ENCODE measurements at places on chromosomes 4 and X. TPM values are rescaled to one million over a fixed set of nuclear protein-coding genes. Genes with fewer than 3 reads are reported as not detected.
A peak's percentile ranks its signal among the peaks of the same experiment; 100 is the strongest.

GRCh38 chr4:82747686-82748575, 50.7 kb downstream of the SCD5 start:
- DNase-seq, result no peak

NLGN4X gene
- polyA plus RNA-seq, result 2.0 TPM

STATH gene
- not detected for polyA plus RNA-seq

DNA sequence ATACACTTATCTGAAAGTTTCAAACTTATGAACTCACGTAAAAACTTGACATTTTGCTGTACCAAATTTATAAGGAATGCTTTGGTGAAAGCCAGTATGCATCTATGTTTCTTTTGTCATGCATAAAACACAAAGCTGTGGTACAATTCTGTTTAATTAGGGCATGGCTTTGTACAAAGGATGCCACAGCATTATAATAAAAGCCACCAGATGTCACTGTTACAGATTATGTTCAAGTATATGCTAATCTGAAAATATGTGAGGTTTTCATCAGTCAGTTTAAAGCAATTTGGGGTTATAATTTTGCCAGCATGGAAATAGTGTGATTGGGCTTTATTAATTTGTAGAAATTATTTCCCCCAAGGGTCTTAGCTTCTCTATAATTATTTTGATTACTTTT, 69.0 kb downstream of the ATOH1 start:
- no peak for DNase-seq

DNA sequence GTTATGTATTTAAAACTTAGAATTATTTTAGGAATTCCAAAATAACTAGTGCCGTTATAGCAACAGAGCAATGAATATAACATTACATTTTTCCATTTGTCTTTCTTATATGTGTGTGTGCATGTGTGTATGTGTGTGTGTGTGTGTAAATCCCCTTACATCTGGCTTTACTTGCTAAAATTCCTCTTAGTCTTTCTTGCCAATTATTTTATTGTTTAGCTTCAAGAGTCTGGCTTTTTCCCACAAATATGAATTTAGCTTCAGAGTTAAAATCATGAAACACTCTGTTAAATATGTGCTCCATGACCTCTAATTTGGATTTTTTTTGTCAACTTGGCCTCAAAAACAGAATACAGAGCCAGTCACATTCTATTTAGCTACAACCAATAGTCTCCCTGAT, 18.9 kb downstream of the FGF13 start:
- peak; percentile 50 for DNase-seq

CT45A3 gene
- 16.7 TPM for polyA plus RNA-seq

GRCh38 chrX:136555694-136556093, 23.7 kb downstream of the VGLL1 start:
- no peak for DNase-seq

DNA sequence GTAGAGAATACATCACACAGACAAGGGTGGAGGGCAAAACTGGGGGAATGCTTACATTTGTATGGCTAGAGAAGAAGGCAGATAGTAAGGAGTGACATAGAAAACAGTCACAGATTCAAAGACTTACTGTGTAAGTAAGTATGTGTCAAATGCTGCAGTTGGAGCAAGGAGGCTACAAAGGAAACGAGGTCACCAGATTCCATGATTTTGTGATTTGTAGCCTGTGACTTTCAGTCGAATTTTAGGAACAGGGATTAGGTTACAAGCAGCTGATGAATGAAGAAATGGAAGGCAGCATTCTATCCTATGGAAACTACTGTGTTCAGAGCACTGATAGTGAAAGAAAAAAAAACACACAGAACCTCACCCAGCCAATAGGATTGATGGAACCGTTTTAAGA, 407.9 kb downstream of the IL15 start:
- no peak for DNase-seq

ERVMER34-1 gene
- 3.2 TPM for polyA plus RNA-seq

AKAP4 gene
- not detected for polyA plus RNA-seq

DNA sequence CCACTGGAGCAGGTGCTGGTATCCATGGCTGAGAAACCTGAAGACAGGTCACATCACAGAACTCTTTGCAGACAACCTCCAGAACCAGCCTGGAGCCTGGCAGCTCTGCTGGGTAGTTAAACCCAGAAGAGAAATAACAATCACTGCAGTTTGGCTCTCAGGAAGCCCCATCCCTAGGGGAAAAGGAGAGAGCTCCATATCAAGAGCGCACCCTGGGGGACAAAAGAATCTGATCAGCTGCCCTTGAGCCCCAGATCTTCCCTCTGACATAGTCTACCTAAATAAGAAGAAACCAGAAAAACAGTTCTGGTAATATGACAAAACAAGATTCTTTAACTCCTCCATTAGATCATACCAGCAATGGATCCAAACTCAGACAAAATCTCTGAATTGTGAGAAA, 823.2 kb upstream of the FRG1 start:
- DNase-seq, result no peak

GRCh38 chr4:47235721-47236120, 204.4 kb downstream of the GABRB1 start:
- DNase-seq, result no peak

DNA sequence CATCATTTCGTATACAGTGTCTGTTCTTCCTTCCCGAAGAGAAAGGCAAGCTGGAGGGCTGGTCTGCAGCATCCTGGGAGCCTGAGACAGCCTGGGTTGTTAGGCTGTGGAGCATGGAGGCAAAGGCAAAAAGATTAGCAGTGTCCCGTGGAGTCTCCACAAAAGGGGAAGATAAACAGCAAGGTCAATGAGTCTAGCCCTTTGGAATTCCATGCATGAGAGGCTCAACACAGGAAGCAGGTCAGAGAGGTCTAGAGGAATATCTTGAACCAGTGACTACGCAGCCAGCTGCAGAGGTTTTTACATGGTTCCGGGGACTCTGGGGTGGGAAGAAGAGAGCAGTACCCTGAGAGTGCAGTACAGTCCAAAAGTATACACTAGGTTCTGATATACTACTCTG, 12.2 kb upstream of the MCF2 start:
- DNase-seq, result no peak

DNA sequence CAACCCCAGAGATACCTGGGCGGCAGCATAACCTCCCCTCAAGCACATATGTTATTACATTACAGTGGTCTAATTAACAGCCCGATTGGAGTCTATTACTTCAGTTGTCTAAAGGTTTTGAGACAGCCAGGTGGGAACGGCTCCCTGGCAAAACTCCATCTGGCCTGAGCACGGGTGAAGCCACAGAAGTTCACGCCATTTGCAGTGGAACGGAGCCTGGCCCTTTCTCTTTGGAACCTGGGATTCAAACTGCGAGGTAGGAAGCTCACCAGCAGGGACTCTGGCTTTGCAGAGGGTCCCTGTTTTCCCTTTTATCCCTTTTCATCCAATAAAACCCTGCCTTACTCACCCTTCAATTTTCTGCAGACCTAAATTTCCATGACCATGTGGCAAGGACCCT, 45.9 kb upstream of the NEIL3 start:
- no peak for DNase-seq

DNA sequence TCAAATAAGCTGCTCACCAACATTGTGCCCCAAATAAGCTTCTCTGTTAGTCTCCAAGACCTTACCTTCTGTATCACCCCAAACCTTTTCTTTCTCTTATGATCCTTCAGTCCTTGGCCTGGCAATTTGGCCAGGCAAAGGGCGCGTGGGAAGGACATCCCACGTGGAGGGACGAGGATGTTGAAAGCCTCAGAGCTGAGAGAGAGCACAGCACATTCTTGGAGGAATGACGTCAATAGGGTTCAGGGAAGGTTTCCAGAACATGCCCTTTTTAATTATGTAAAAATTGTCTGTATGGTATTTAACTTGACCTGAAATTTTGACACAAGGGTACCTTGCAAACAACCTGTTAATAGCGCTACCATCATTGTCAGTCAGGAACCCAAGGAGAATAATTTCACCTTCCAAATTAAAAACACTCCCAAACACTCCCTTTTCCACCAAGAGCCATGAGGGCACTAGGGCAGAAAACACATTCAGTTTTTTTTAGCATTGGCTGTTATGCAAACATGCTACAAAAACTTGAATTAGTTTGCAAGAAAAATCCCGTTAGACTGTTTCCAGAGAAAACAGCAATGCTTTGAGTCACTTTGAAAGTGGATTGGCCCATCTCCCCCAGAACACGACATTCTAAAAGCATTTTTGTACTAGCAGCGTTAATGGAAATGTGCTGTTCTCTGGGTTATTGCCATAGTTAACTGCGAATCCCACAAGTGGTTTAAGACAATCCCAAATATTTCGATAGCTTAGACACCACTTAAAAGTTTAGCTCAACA, 183.2 kb upstream of the PUDP start:
- no peak for DNase-seq

- no peak for DNase-seq
Measured at GRCh38 chr4:102736636-102737549, 23.9 kb downstream of the MANBA start.

DNA sequence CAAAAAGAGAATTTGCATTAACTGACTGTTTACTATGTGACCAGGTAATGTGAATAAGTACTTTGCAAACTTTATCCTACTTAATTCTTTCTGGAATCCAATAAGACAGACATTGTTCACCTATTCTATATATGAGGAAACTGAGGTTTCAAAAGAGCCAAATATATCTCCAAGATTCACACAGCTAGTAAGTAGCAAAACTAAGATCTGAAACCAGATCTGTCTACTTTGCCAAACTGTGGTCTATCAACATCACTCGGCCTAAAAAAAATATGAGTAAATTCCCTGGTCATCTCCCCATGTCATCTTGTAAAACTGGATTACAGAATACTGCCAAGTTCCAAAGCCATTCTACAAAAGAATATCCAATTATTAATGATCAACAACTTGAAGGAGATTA, 52.8 kb downstream of the ANAPC10 start:
- DNase-seq, result no peak

DNA sequence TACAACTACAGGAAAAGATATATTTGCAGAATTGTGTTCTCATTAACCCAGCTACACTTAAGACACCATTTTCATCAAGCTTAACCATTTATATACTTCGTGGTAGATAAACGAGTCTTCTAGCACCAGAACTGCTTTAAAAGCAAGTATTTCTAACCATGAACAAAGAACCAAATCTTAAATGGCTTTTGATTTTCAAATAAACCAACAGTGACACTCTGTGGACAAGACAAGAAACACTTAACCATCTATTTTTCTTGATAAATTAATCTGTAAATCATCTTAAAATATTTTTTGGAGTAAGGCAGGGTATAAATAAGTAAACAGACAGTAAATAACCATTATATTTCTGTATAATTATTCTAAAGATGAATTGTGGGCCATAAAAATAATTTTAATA, 10.2 kb downstream of the BEND2 start:
- DNase-seq, result no peak
